ENCODE measurements at places on chromosomes 2 and 18. TPM values are rescaled to one million over a fixed set of nuclear protein-coding genes. Genes with fewer than 3 reads are reported as not detected.
A peak's percentile ranks its signal among the peaks of the same experiment; 100 is the strongest.

DNA sequence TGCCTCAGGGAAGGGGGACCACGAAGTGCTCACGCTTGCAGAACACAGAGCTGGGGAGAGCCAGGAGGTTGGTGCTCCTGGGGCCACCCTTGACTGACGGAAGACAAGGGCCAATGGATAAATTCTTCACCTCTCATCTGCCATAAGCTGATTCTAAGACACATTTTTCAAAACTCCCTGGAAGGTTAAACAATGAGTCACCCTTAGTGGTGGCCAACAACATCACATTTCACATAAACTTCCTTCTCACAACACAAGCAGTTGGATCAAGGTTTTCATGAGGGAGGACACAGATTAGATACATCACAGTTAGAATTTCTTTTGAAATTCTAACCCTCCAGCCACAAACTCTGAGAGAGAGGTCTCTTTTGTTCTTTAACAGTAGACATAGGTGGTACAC is 713.6 kb upstream of the POU3F3 start:
- DNase-seq = no peak
- no peak overlapping the region for H3K27ac ChIP-seq
- H3K4me3 ChIP-seq = no peak overlapping the region
- H3K27me3 ChIP-seq = no peaks in the 10 kb centered on the region
- H3K36me3 ChIP-seq = no peaks in the 10 kb centered on the region

DNA sequence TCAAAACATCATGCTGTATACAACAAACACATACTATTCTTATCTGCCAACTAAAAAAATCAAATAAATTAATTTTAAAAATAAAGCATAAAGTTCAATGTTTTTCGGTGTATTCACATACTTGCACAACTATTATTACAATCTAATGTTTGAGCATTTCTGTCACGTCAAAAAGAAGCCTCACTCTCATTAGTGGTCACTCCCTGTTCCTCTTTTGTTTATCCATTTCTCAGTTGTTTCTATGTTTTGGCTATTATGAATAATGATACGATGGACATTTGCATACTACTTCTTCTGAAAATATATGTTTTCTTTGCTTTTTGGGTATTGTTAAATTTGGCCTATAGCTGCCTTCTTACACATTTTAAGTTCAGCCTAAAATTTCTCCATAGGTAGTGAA is 773.0 kb upstream of the HS6ST1 start:
- no peak overlapping the region for H3K27ac ChIP-seq
- no peaks in the 10 kb centered on the region for H3K4me1 ChIP-seq
- H3K36me3 ChIP-seq = no peaks in the 10 kb centered on the region
- H3K4me3 ChIP-seq = no peak overlapping the region

DNA sequence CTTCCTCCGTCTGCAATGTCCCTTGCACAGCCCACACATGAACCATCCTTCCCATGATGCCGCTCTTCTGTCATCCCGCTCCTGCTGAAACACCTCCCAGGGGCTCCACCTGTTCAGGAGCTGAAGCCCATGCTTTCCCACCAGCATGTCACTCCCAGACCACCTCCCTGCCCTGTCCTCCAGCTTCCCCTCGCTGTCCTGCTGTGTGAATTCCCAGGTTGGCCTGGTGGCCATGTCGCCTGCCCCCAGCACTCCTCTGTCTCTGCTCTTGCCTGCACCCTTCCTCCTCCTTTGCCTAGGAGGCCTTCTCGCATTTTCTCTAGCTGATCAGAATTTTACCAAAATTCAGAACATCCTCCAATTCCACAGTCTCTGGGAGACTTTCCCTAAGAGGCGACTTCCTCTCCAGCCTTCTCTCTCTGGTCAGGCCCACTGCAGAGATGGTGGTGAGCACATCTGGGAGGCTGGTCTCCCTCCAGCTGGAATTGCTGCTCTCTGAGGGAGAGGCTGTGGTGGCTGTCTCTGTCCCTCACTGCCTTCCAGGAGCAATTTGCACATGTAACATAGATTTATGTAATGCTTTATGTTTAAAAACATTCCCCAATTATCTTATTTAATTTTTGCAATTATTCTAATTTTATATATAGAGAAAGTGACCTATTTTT is 8.9 kb upstream of the IL1RL2 start:
- H3K27me3 ChIP-seq = no peaks in the 10 kb centered on the region
- DNase-seq = no peak
- peaks cover 56% of the 10 kb centered on the region for H3K36me3 ChIP-seq
- peaks cover 9% of the 10 kb centered on the region for H3K4me1 ChIP-seq

DNA sequence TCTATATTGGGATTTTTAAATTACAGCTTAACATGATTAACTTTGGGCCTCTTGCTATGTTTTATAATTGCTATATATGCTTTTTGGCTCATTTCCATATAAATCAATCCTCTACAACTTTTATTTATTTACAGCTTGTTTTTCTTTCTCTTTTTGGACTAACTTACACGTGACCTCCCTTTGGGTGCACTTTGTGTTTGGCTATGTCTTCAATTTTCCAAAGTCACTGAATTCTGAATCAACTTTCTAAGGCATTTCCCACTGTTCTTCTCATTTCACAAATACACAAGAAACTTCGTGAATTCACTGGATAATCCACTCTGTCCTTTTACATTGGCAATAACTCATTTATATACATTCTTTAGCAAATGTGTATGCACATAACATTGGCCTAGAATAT is 5.4 kb upstream of the CPS1 start:
- no peaks in the 10 kb centered on the region for H3K4me1 ChIP-seq
- DNase-seq = no peak
- H3K27ac ChIP-seq = no peak overlapping the region

GRCh38 chr2:191740016-191740419 is 62.1 kb downstream of the NABP1 start:
- DNase-seq = peak; percentile 16
- H3K27me3 ChIP-seq = no peaks in the 10 kb centered on the region
- no peak overlapping the region for H3K27ac ChIP-seq
- H3K4me1 ChIP-seq = no peaks in the 10 kb centered on the region
- no peaks in the 10 kb centered on the region for H3K36me3 ChIP-seq
- no peak overlapping the region for H3K4me3 ChIP-seq

DNA sequence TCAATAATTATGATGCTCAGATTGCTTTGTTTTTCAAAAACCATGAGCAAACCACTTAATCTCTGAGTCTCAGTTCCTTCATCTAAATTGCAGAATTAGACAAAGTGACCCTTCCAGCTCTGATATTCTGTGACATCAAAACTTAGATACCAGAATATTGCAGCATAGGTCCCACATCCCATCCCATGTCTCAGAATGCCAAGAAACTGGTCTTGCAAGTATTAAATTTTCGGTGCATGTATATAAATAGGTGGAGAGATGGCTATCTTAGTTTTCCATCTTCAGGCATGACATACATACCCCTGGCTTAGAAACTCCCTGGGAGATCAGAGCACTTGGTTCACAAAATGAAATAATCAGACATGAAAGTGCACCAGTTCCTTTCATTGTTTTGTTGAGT is 39.8 kb downstream of the WDR75 start:
- no peaks in the 10 kb centered on the region for H3K4me1 ChIP-seq
- no peaks in the 10 kb centered on the region for H3K27me3 ChIP-seq

DNA sequence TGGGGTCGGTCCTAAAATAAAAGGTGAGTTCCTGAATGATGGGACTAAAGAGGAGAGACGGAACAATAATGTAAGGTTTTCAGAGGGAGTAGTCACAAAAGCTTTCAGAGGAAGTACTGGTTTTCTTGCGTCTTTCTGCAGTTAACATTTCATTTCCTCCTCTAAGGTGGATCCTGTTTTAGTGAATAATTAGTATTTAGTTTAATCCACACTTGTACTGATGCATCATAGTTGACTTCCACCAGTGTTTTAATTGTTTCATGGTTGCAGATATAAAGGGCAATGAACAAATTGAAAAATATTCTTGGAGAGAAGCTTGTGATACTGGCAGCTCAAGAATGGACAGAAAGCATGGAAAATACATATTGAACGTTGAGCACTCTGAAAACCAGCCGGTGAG is at the start of gene DYNAP:
Gene DYNAP, plus strand, starts transcription at position 301 of the 400 bp plus-strand sequence. Its CDS starts 38 bp downstream, at position 339.
- H3K27me3 ChIP-seq = no peaks in the 10 kb centered on the region
- no peak for DNase-seq
- H3K4me3 ChIP-seq = no peak within 1 kb of the TSS
- no peaks in the 10 kb centered on the region for H3K36me3 ChIP-seq

DNA sequence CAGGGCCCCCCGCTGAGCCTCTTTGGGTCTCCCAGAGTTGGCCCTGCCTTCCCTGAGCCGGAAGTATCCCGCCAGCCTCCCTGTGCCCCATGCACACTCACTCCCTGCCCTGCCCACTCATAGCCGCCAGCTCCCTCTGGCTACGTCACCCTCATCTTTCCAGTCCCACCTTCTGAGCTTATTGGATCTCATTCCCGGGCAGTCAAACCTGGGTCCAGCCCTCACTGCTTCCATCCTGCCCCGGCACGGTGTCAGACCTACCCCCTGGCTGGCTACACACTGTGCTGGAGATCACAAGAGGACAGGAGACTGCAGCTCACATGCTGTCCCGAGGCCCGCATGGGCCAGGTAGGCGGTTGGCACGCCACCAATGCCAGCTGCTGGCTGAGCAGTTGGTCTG is 147.2 kb downstream of the ASB1 start:
- H3K4me1 ChIP-seq = no peaks in the 10 kb centered on the region
- no peak overlapping the region for H3K27ac ChIP-seq
- no peak for DNase-seq
- H3K4me3 ChIP-seq = no peak overlapping the region

DNA sequence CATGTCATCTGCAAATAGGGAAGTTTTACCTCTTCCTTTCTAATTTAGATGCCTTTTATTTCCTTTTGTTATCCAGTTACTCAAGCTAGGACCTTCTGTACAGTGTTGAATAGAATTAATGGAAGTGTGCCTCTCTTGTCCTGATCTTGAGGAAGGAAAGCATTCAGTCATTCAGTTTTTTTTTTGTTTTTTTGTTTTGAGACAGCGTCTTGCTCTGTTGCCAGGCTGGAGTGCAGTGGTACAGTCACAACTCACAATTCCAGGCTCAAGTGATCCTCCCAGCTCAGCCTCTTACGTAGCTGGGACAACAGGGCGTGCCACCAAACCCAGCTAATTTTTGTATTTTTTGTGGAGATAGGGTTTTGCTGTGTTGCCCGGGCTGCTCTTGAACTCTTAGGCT is 203.9 kb upstream of the ALPP start:
- no peak for DNase-seq
- H3K4me3 ChIP-seq = no peak overlapping the region
- H3K27me3 ChIP-seq = no peaks in the 10 kb centered on the region

DNA sequence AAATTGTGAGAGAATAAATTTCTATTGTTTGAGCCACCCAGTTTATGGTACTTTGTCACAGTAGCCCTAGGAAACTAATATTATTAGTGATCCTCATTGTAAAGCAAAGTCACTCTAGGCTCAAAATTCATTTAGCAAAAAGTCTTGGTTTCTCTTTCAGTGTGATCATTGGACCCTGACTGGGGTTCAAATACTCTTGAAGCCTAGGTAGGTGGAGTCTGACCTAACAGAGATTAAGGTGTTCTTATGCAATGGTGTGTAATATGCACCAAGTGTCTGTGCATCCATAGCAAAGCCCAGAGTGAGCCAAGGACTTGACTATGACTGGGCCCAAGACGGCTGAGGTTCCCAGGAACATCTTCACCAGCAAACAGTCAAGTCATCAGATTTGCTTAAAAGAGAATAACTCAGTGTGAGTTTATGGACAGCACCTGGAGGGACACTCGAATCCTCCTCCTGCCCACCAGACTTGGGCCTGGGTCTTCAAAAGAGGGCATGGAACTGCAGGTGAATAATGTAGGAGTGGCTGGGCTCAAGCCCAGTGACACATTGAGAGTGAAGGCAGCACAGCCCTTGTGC is 51.1 kb upstream of the BCL11A start:
- H3K27ac ChIP-seq = no peak overlapping the region
- H3K36me3 ChIP-seq = no peaks in the 10 kb centered on the region
- no peaks in the 10 kb centered on the region for H3K4me1 ChIP-seq
- H3K27me3 ChIP-seq = no peaks in the 10 kb centered on the region
- no peak overlapping the region for H3K4me3 ChIP-seq

GRCh38 chr2:67256892-67257291 is 140.2 kb upstream of the ETAA1 start:
- H3K27me3 ChIP-seq = no peaks in the 10 kb centered on the region
- no peak overlapping the region for H3K4me3 ChIP-seq
- H3K4me1 ChIP-seq = no peaks in the 10 kb centered on the region
- no peak for DNase-seq
- H3K36me3 ChIP-seq = no peaks in the 10 kb centered on the region

DNA sequence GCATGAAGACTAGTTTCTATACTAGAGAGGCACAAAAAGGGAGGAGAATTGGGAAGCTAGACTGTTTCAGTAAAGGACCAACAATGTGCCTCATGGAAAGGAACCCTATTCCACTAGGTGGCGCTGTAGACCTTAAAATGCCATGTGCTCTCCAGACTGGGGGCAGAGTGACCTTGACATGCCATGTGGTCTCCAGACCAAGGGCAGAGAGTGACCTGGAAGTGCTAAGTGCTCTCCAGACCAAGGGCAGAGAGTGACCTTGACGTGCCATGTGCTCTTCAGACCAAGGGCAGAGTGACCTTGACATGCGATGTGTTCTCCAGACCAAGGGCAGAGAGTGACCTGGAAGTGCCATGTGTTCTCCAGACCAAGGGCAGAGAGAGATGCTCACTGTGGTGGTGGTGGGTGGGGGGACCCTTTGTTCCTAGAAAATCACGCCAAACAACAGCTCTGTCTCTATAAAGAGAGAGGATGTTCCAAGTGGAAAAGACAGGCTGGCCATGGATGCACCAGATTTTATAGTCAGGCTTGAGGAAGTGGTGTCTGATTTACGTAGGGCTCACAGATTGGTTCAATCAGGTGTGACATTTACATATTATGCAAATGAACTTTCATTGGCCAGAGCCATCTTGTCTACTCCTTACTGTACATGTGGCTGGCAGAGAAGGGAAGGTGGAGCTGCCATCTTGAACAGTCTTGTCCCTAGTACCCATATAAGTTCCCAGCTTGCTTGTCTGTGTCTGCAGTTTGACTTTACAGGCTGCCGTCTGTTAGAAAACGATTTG is 344.0 kb upstream of the DDX18 start:
- H3K4me3 ChIP-seq = no peak overlapping the region
- no peak overlapping the region for H3K27ac ChIP-seq
- H3K27me3 ChIP-seq = no peaks in the 10 kb centered on the region

GRCh38 chr2:20523073-20523798 is 76.4 kb downstream of the RHOB start:
- DNase-seq = no peak
- peaks cover 16% of the 10 kb centered on the region for H3K4me1 ChIP-seq
- no peak overlapping the region for H3K4me3 ChIP-seq
- H3K27ac ChIP-seq = no peak overlapping the region
- no peaks in the 10 kb centered on the region for H3K36me3 ChIP-seq

GRCh38 chr18:21452796-21453510 is 147.6 kb downstream of the ESCO1 start:
- DNase-seq = no peak
- H3K36me3 ChIP-seq = no peaks in the 10 kb centered on the region
- H3K4me3 ChIP-seq = no peak overlapping the region
- H3K27ac ChIP-seq = no peak overlapping the region

The GALNT13 gene
- 0.15 TPM for polyA plus RNA-seq

The UGT1A5 gene
- not detected for polyA plus RNA-seq

The DES gene
- 204 TPM for polyA plus RNA-seq

The YWHAQ gene
- polyA plus RNA-seq = 213 TPM

The GCG gene
- polyA plus RNA-seq = 0.50 TPM

The CCDC141 gene
- polyA plus RNA-seq = 0.12 TPM

The LMAN2L gene
- polyA plus RNA-seq = 11.4 TPM

The NT5DC4 gene
- polyA plus RNA-seq = not detected

The HYCC2 gene
- 4.0 TPM for polyA plus RNA-seq
